Upper lobe of right lung (tissue), 1 donor: ENCODE measurements at places on chromosomes 2 and 18. TPM values are rescaled to one million over a fixed set of nuclear protein-coding genes. Genes with fewer than 3 reads are reported as not detected.

GRCh38 chr2:220182790-220183189, 555.4 kb downstream of the SLC4A3 start:
- H3K4me3 ChIP-seq, result no peak overlapping the region
- H3K27me3 ChIP-seq, result no peaks in the 10 kb centered on the region
- H3K27ac ChIP-seq, result no peak overlapping the region
- no peaks in the 10 kb centered on the region for H3K36me3 ChIP-seq
- DNase-seq, result no peak

DNA sequence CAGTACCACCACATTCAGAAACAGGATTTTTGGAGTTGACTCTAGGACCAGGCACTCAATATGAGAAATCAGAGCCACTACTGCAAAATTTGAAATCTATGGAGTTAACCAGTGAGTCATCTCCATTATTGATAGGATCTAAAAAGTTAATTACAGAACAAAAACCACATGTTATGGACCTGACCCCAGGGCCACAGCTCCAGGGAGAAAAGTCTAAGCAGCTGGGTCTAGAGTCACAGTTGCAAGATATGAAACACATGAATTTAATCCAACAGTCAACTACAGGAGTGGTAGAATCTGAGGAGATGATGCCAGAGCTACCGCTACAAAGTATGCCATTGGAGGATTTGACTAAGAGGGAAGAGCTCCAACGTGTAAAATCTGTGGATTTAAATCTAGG, 13.4 kb upstream of the ZNF512 start:
- DNase-seq, result no peak
- no peaks in the 10 kb centered on the region for H3K4me1 ChIP-seq
- H3K27ac ChIP-seq, result no peak overlapping the region

- no peak overlapping the region for H3K27ac ChIP-seq
- no peak overlapping the region for H3K4me3 ChIP-seq
- H3K27me3 ChIP-seq, result no peaks in the 10 kb centered on the region
- no peaks in the 10 kb centered on the region for H3K4me1 ChIP-seq
These were observed 23.5 kb upstream of the BZW1 start for GRCh38 chr2:200788121-200788718.

PSME4 gene
- 44.5 TPM for total RNA-seq
